Foreskin fibroblast (primary cell): ENCODE measurements at places on chromosomes 2 and 18.
A peak's percentile ranks its signal among the peaks of the same experiment; 100 is the strongest.

GRCh38 chr2:154591294-154591820, 107.1 kb upstream of the KCNJ3 start:
- DNase-seq: no peak

- peak; percentile 36 for DNase-seq
These were observed 59.7 kb downstream of the CYP1B1 start for GRCh38 chr2:38016219-38016618.

DNA sequence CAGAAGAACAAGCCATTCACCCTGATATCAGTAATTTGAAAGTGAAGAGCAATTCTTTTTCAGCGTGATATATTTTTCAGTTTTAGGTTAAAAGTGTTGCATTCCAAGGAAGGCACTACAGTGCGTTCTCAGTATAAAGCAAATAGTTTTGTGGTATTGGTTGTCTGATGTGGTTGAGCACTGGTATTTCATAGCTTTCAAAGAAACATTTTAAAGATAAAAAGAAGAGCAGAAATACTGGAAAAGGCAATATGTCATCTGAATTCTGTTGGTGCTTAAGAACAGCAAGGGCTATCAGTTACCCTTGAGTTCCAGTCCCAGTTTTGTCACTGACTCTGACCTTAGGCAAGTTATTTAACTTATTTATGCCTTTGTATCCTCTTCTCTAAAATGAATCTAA, 191.6 kb downstream of the BABAM2 start:
- no peak for DNase-seq

DNA sequence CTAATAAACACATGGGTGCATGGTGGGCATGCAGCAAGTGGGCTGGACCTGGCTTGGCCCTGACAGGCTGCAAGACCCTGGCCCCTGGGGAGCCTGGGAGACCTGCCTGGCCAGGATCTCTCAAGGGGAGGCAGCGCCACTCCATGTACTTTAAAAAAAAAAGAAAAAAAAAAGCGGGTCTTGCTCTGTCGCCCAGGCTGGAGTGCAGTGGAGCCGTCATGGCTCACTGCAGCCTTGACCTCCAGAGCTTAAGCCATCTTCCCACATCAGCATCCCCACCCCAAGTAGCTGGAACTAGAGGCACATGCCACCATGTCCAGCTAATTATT, 29.5 kb upstream of the SEMA4C start:
- no peak for DNase-seq

GRCh38 chr2:30756971-30757370, 50.3 kb downstream of the CAPN13 start:
- no peak for DNase-seq

DNA sequence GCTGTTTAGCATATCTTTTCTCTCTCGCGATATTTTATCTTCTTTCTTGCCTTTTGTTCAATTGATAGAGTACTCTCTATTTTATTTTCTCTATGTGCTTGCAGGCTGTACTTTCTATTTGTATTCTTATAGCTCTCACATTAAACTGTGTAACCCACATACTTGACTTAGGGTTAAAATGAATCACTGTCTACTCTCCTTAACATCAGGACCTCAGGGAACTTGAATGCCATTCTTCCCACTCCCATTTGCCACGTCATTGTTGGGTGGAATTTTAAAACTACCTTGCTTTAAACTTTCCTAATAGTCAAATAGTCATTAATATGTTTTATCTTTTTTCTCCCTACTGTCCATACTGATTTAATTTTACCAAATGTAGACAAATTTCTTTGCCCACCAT, 269.7 kb downstream of the ALPK2 start:
- DNase-seq: peak; percentile 13

DNA sequence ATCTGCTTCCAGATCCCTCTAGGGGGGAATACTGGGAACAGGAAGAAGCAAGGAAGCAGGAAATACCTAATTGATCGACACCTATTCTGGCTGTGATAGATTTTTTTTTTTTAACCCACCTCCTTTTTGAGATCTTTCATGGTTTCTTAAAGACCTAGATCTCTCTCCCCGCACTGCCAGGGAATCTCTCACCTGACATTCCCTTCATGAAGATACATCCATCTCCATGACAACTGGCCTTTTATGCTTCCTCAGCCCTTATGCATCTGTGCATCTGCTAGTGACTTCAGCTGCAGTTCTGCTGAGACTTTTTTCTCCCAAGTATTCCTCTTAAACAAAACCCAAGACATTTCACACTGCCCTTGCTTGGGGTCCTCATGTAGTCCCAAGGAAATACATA, 21.1 kb upstream of the CPO start:
- DNase-seq: no peak

- no peak for DNase-seq
These were observed 14.4 kb upstream of the FHL2 start for GRCh38 chr2:105413206-105413605.

DNA sequence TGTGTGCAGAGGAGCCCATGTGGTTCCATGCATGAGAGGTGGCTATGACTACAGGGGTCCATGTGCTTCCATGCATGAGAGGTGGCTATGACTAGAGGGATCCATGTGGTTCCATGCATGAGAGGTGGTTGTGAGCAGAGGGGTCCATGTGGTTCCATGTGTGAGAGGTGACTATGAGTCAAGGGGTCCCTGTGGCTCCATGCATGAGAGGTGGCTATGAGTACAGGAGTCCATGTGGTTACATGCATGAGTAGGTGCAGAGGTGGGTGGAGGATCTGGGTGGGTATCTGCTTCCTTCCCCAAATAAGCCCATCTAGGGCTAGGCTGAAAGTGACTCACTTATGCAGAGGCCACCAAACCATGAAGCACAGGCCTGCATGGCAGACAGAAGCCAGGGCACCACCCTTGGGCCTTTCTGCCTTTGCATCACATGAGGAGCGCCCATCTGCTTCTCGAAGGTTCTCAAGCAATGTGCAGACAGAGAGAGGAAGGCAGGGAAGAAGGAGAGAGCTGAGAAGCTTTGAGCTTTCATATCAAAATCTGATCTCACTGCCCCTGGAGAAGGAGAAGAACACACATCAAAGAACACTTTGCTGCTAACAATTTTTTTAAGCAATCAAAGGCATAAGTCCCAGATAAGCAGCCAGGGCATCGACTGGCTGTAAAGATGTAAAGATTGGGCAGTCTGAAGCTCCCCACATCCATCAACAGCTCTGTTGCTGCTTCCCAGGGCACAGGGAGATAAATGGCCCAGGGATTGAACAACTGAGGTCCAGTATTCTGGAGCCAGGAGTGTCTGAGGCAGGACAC, 137.6 kb downstream of the TNS1 start:
- no peak for DNase-seq

DNA sequence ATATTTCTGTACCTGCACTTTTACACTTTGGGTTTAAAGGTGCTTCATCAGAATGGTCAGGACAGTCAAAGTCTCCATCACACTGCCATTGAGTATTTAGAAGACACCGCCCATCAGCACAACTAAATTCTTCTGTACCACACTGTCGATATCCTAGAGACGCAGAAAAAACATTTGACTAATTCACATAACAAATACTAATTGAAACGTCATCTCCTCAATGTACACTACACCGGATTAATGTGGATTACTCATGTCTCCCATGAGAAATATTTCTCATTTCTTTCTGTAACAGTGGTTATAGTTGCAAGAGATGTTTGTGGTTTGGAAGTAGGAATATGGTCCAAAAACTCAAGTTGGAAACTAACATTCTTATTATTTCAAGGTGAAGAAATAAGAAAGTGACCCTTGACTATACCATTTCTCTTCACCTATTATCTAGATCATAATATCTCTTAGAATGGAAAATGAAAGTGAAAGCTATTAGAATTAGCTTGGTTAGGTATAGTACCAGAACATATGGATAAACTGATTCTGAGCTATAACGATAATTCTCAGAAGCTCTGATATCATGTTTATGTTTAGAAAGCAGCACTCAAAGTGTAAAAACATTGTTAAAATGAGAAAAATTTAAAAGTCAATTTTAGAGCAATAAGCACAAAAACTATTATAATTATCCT, 1627.7 kb downstream of the LRP1B start:
- DNase-seq: peak; percentile 73

GRCh38 chr2:10257036-10257435, 45.7 kb upstream of the HPCAL1 start:
- no peak for DNase-seq

DNA sequence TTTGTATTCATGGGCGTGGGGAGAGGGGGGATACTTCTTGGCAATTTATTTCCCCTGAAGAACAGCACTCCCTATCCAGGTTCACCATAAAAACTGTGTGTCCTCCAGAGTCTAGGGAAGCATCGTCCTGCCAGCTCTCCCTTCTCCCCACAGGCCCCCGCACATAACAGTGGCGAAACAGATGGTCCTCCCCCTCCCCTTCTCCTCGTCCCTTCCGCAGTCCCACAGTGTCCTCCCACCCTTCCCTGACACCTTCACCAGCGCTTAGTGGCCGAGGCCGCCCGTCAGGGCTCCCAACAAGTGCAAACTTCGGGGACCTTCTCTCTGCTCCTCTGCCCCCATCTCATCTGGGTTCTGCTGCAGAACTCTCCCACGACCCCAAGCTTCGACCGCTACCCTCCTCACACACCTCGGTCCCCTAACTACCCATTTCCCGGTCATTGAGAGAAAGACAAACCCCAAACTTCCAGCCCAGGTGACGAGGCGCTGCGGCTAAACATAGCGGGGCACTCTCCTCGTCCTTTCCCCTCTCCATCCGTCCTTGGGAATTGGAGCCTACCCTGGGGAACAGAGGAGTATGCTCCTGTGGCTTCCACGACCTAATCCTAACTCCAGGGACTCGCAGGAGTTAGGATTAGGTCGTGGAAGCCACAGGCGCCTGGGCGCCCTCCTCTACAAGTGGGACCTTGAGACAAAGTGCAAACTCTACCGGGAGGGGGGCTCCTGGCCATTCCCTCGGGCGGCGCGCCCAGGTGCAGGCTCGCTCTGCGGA, 971 bp downstream of the ZNF385B start:
- no peak for DNase-seq

DNA sequence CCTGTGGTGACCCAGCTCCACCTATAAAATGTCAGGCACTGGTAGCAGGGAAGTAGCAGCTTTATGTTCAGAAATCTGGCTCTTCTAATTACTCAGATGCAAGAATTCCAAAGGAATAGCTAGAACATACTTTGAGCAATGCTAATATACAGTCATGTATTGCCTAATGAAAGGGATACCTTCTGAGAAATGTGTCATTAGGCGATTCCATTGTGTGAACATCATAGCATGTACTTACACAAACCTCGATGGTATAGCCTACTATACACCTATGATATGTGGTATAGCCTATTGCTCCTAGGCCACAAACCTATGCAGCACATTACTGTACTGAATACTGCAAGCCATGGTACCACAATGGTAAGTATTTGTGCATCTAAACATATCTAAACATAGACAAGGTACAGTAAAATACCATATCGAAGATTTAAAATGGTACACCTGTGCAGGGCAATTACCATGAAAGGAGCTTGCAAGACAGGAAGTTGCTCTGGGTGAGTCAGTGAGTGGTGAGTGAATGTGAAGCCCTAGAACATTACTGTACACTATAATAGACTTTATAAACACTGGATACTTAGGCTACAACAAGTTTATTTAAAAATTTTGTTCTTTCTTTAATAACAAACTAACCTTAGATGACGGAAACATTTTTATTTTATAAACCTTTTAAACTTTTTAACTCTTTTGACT, 50.3 kb upstream of the ETAA1 start:
- peak; percentile 61 for DNase-seq

DNA sequence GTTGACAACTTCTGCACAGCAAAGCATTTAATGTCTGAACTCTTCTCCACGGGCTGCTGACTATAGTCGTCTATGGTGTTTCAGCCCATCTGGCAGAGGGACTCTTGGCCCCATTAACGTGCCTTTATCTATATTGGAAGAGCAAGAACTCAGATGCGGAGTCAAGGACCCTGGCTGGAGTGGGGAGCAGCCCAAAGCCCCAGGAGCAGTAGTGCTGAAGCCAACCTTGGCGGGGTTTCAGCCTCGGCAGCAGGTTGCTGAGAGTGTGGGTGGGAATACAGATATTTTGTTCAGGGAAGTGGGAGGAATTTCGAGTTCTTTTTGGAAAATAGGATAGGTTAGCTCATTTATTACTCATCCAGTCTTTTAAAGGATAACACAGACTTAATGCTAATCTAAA, 34.2 kb downstream of the TMEM17 start:
- DNase-seq: no peak

GRCh38 chr2:20080839-20081415, 29.5 kb upstream of the LAPTM4A start:
- DNase-seq: no peak

DNA sequence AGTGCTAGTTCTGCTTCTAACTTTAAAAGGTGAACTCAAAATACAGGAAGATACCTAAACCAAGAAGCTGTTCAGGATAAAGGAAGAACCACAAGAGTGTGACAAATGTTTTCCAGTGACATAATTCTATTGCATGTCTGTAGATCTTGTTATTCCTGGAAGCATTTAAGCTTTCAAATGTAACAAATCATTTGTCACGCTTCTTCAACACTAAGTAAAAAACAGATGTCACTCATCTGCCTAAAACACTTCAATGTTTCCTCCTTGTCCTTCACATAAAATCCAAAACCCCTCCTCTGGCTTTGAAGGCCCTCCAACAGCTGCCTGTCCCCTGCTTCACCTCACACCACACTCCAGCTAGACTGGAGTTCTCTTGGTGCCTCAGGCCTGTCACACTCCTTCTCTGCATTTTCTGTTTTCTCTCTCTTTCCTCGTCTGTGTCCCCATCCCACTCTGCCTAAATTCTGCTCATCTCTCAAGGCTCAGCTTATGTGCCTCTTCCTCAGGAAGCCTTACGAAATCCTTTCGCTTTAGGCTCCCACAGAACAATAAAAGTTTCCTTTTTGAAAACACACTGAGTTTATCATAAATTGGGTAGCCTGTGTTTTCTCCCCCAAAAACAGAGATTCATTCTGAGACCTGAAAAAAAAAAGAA, 6.4 kb upstream of the CLEC4F start:
- no peak for DNase-seq

DNA sequence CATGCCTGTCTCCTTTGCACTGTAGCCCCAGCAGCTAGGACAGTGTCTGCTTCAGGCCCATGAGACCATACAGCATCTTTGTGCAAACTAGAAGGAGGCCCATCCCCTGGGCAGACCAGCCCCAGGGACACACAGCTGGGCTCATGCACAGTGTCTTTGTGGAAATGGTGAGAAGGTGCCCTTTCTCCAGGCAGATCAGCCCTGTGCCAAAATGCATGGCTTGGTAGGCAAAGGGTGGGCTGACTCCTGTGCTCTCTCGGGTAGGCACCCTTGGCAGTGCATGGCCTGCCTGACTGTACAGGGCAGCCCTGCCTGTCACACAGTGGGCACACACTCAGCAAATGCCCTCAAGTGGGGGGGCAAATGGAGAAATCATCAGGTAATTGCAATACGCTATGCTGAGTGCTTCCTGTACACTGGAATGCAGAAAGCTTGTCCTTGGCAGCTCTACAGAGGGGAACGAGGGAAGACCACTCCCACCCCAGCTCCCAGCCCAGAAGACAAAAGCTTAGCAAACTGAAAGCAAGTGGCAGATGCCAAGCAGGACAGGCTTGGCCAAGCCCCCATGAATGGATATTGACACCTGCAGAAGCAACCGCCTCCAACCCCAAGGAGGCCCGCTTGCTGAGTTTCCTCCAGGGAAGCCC, 21.6 kb downstream of the TNS1 start:
- DNase-seq: no peak
